Stimulated activated CD8-positive, alpha-beta memory T cell treated with anti-CD3 and anti-CD28 coated beads, Interleukin-15, amount 100 ng/mL, for 48 hours (primary cell): ENCODE measurements at places on chromosomes 11 and 22.

DNA sequence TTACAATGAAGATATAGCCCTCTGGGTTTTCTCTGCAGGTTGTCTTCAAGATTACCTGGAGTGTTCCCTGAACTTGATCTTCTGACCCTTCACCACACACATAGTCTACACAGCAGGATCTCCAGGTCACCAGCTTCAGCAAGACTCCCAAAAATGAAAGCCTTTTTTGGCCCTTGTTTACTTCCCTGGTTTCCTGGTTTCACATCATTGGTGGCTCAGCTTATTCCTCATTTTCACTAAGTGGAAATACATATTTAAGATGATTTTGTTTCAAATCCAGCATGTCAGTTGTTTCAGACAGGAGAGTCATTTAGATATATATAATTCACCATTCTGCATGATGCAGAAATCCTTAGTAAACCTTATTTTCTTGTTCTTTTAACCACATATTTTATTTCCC, 41.6 kb upstream of the MPEG1 start:
- no peak for DNase-seq

- DNase-seq: no peak
Observed at GRCh38 chr11:2824851-2825250, 60.7 kb downstream of the CDKN1C start.

DNA sequence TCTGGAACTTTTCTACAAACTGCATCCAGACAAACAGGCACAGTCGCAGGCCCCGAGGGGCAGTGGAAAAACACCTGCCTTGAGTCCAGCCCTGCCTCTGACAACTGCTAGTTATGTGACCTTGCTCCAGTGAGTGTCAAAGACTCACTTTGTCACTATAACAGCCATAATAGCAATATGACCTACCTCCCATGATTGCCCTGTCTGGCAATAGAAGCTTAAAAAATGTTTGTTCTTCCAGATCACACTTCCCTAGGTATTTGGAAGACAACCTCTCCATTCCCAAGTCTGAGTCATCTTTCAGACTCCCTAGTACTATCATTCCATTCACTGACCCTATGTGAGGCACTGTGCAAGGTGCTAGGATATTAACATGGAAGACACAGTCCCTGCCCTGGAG, 74.5 kb downstream of the RPL27A start:
- no peak for DNase-seq

- peak; percentile 4 for DNase-seq
Observed at GRCh38 chr11:78798663-78799062, 224.0 kb upstream of the NARS2 start.

GRCh38 chr11:19674836-19675235, 37.8 kb upstream of the NAV2 start:
- no peak for DNase-seq

DNA sequence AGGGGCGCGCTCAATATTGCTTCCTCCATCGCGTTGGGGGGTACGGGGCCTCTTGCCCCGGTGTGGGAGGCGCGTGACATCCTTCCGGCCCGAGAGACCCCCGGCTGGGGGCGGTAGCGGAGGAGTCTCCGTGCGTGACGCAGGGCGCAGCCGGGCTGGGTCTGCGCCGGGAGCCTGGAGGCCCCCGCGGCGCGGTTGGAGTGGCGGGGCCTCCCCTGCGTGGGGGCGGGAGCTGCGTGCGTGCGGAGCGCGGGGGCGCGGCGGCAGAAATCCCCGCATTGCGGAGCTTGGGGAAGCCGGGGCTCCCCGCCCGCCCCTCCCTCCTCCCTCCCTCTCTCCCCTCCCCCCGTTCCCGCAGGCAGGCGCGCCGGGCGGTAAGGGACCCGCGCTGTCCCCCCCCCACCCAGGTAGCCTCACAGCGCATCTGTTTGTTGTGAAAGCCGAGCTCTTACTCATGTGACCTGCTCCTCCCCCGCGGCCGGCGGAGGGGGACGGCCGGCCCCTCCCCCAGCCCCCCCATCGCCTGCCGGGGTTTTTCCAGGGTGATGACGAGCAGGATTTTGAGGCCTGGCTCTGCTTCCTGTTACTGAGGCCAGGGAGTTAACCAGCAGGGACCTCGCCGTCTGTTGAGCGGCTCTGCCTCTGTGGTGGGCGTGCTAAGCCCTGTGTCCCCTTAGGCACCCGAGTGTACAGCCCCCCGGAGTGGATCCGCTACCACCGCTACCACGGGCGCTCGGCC, 1.6 kb downstream of the PIM3 start:
- DNase-seq: peak; percentile 86

DNA sequence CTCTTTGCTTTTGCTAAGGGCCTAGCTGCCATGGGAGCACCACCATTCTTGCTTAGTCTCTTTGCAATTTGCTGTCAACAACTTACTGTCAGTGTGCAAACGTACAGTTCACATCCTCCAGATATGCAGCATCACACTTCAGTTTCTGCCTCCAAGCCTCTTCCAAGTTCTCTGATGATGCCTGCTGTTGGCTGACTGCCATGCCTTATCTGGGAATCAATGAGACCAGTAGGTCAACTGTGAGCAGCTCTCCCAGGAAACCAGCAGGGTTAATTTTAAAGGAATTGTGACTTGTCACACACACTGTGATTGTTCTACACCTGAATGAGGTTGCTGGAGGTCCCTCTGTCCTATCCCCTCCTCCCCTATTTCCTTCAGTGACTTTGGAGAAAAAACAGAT, 56.0 kb downstream of the COPB1 start:
- no peak for DNase-seq

- no peak for DNase-seq
Observed at GRCh38 chr22:25131198-25131887, 68.3 kb upstream of the CRYBB3 start.
